ENCODE measurements at places on chromosomes 7 and 10.

DNA sequence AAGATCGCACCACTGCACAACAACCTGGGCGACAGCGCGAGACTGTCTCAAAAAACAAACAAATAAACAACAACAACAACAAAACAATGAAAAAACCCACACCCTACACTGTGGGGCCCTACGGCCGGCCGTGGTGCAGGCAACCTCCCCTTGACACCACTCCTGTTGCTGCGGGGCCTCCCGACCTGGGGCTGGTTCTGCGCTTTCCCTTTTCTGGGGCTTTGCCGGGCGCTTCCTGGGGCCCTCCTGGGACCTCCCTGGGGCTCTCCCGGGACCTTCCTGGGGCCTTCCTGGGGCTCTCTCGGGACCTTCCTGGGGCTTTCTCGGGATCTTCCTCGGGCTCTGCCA is 46.6 kb downstream of the INSIG1 start:
- no peak for DNase-seq

- no peak for DNase-seq
Observed at GRCh38 chr10:1491901-1492300, 245.4 kb downstream of the ADARB2 start.

- DNase-seq = no peak
Observed at GRCh38 chr7:94111009-94111408, 106.9 kb upstream of the BET1 start.

DNA sequence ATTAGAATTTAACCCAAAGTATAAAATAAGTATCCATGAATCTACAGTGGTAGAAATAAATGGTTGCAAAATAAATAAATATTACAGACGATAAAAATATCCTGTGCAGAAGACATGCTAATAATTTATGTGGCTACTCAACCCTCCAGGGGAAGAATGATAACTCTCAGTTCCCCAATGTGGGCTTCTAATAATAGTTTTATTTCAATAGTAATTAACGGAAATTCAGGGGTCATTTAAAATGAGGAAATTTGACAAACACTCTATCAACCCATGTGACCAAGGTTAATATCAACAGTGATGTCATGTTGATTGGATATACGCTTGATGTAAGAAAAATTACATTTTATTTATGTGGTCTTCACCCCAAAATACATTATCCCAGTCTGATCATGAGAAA is 1082.6 kb upstream of the LRRTM3 start:
- DNase-seq = no peak

DNA sequence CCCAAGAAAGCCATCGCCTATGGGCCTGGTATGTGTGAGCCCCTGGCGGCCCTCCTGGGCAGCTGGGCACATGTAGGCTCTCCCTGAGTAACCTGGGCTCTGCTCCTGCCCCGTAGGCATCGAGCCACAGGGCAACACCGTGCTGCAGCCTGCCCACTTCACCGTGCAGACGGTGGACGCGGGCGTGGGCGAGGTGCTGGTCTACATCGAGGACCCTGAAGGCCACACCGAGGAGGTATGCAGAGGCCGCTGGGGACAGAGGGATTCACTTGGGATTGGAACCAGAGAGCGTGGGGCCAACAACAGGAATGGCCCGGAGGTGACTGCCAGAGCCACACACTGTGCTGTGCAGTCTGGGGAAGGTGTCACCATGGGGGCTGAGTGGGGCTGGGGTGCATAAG is 7.3 kb downstream of the FLNC start:
- no peak for DNase-seq

DNA sequence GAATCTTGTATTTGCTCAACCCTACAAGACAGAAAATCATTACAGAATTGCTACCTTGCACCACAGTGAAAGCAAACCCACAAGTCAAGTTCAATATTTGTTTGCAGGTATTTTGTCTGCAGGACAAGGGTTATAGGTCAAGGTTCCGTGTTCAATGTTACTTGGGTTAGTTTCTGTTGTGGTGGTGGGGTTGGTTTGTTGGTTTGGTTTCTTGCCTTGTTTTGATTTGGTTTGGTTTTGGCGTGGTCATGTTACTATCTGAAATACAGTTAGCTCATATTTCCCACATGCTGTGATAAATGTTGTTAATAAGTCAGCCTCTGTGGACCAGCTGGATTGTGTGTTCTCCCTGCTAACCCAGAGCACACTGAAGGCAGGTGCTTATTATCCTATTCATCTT is 75.6 kb upstream of the INSIG1 start:
- no peak for DNase-seq

DNA sequence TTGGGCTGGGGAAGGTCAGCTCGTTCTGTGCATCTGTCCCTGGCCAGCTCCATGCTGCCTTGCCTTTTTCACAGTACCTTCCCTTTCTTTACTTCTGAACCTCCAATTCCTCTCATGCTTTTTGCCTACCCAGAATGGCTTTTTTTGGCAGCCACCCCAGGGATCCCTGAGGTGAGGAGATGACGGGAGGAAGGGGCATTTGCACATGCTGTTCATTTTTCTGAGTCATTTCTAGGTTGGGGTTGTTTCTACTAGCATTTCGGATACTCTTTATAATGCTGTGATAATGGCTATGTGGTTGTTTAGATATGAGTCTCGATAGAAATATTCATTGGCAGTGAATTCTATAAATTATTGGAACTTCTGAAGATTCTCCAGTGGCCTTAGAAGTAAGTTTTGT is 415.1 kb upstream of the FZD8 start:
- no peak for DNase-seq

- DNase-seq = no peak
Observed at GRCh38 chr7:149175150-149175549, 20.2 kb upstream of the ZNF282 start.

- no peak for DNase-seq
Observed at GRCh38 chr7:3561932-3562331, 260.9 kb downstream of the SDK1 start.

- DNase-seq = no peak
Observed at GRCh38 chr7:3272691-3273141, 28.3 kb upstream of the SDK1 start.

DNA sequence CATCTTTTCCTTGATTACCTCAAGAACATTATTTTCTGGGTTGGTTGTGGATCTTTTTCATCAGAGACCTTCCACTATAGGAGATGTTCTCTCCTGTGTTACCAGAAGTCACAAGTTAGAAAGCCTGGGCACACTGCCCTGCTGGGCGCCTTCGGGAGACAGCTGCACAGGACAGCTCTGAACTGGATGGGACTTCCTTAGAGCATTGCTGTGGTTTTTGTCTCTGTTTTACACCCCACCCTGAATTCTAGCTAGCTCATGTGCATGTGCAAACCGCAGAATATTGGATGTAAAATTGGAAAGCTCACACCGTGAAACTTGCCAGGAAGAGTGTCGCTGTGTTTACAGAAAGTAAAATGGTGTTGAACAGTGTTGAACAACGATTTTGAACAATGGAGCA is 54.4 kb upstream of the SEC61G start:
- no peak for DNase-seq

GRCh38 chr10:79601939-79602338 is 8.8 kb upstream of the SFTPA1 start:
- no peak for DNase-seq

DNA sequence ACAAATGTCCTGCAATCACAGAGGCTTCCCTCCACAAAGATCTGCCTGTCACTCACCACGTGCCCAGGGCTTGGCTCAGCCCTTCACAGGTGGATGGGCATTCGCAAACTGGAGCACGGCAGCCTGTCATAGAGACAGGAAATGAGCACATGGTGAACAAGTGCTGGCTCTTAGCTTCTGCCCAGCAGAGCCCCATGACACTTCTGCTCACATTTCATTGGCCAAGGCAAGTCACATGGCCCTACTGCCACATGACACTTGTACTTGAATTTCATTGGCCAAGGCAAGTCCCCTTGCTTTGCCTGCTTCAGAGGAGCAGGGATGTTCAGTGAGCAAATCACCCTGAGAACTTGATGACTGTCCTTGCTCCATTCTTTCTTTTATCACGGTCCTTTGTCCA is 110.8 kb upstream of the PPP2R2D start:
- DNase-seq = no peak

GRCh38 chr10:1057106-1057657 is 997 bp downstream of the WDR37 start:
- no peak for DNase-seq

- DNase-seq = no peak
Observed at GRCh38 chr7:103752995-103753394, 236.5 kb downstream of the RELN start.

GRCh38 chr10:12797471-12798262 is 203.8 kb downstream of the CCDC3 start:
- DNase-seq = no peak

DNA sequence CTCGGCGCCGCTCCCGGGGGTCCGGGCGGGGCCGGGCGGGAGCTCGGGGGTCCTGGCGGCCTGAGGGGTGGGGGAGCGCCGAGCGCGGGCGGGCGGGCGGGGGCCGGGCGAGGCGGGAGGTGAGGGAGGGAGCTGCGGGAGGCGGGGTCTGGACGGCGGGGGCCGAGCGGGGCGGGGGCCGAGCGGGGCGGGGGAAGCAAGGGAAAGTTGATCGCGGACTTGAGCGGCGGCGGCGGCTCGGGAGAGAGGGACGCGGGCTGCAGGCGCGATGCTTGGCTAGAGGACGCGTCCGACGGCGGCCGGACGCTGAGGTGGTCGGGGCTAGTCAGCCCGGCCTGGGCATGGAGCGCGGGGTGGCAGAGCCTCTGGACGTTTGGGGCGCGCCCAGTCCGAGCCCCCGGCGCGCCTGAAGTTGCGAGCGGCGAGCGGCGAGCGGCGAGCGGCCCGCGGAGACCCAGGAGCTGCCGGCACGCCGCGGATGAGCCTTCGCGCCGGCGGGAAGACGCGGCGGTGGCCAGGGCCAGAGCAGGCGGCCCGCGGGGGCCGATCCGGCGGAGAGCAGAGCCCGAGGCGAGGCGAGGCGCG is at the start of gene CDH23:
CDH23 (plus strand) TSS at position 210 of the 585 bp plus-strand sequence. CDS start 42,912 bp downstream, outside the sequence.
- DNase-seq = no peak

DNA sequence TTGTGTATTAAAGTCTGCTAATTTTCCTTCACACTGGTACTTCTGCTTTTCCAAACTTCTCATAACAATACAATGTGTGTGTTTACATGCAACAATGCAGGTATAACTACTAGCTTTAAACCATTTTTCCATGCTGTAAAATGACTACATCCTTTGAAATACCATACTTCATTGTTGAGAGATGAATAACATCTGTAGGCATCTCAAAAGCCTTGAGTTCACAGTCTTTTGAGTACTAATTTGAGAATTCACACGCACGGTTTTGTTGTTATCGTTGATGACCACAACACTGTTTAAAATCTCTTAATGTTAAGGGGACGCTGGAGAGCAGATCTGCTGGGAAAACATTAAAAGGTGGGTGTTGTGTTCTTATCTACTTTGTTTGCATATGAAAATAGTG is 37.4 kb downstream of the SEMA3A start:
- DNase-seq = no peak

GRCh38 chr7:157265051-157265450 is 71.8 kb upstream of the DNAJB6 start:
- no peak for DNase-seq

GRCh38 chr10:60537697-60538096 is 148.0 kb upstream of the ANK3 start:
- peak; percentile 14 for DNase-seq

DNA sequence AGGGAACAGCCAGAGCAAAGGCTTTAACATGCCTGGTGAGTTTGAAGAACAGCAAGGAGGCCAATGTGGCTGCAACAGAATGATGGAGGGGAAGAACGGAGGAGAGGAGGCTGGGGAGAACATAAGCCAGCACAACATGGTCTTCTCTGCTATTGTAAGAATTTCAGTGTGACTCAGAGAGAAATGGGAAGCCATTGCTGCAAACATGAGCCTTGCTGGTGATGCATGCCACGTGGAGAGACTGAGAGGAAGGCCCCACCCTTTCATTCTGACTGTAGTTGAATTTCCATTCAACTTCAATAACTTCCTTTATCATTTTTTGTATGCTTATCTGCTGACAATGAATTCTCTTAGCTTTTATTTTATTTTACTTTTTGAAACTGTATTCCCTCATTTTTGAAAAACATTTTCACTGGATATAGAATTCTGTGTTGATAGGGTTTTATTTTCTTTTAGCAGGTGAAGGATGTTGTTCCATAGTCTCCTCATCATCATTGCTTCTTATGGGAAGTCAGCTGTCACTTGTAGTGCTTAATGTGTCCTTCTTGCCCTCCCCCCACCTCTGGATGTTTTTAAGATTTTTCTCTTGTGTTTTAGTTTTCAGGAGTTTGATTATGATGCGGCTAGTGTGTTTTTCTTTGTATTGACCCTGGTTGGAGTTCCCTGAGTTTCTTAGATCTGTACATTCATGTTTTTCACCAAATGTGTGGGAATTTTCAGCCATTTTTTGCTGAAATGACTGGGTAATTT is 46.4 kb upstream of the LEP start:
- no peak for DNase-seq

GRCh38 chr10:42973870-42974692 is 102.8 kb upstream of the RET start:
- DNase-seq = no peak

DNA sequence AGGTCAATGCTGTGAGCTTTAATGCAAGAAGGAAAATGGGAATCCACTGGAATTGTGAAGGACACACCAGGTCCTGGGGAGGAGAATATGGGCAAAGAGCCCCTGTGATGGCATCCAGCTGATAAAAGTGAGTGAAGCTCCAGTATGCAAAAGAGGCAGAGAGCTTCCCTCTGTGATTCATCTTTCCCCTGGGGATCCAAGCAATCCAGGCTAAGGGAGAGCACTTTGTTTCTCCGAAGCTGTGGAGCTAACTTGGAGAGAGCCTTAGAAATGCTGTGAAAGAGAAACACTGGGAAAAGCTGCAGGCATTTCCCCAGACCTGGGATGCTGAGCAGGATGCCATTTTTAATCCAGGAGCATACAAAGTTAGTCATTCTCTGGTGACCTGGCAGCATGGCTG is 489.5 kb downstream of the SH2D4B start:
- DNase-seq = no peak

GRCh38 chr10:68074031-68074774 is 880 bp downstream of the HERC4 start:
- DNase-seq = no peak

GRCh38 chr10:7308826-7309225 is 102.0 kb downstream of the SFMBT2 start:
- DNase-seq = no peak

DNA sequence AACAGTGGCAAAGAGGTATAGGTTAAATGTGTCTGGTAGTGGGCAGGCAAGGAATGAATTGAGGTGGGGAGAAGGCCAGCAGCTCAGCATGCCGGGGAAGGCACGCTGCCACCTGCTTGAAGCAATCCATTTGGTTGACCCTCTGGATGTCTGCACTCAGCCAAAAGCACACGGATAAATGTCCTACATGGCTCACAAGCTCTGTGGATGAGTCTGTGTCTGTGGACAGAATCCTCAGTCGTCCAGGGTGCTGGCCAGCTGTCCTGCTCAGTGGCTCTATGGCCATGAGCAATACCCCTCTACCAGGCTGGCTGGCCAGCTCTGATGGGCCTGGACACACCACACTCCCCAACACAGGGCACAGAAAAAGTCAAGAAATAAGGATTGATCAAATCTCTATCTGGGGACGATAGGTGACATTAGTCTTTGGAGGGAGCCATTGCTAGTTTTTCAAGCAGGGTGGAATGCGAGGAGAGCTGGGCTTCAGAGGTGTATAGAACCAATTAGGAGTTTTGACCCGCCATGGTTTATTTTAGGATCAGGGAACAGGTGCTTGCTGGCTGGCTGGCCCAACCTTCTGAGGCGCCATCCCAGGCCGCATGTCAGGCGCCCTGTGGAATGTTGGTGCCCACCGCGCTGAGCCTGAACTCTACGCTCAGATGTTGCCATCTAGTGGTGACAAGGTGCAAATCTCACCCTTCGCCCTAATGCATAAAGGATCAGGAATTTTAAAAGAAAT is 493.4 kb downstream of the TNS3 start:
- peak; percentile 79 for DNase-seq

- DNase-seq = no peak
Observed at GRCh38 chr7:108015740-108016139, 12.8 kb upstream of the LAMB1 start.

GRCh38 chr10:109588259-109588658 is 335.1 kb downstream of the XPNPEP1 start:
- DNase-seq = no peak

Measured in LoVo (cell line).